Fibroblast of upper back skin (primary cell): ENCODE measurements at places on chromosomes 1 and 21.
A peak's percentile ranks its signal among the peaks of the same experiment; 100 is the strongest.

DNA sequence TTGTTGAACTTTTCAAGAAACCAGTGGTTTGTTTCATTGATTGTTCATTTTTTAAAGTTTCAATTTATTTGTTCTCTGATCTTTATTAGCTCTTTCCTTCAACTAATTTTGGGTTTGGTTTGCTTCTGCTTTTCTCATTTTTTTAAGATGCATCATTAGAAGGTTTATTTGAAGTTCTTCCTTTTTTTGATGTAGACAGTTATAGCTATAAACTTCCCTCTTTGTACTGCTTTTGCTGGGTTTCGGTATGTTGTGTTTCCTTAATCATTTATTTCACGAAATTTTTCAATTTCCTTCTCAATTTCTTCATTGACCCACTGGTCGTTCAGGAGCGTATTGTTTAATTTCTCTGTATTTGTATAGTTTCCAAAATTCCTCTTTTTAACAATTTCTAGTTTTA is 133.3 kb upstream of the GPR52 start:
- DNase-seq: no peak

DNA sequence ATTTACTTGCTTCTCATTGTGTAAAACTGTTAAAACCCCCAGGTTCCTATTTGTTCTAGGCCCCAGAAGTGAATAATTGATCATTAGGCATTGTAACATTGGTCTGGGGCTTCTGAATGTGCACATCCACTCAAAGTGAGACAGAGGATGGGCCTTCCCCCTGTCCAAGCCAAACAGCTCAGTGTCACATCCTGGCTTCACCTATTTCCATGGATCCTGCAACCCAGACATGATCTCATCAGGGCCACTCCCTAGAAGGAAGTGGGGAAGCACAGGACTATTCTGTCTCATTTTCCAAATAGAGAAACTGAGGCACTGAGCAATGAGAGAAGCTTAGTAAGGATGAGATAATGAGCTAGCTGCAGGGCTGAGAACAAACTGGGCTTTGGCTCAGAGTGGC is 47.4 kb upstream of the TSPAN2 start:
- no peak for DNase-seq

- peak; percentile 62 for DNase-seq
These were observed 2.5 kb downstream of the MPZ start for GRCh38 chr1:161307230-161307768.

GRCh38 chr1:184176058-184176457 is 124.5 kb downstream of the TSEN15 start:
- DNase-seq: no peak

DNA sequence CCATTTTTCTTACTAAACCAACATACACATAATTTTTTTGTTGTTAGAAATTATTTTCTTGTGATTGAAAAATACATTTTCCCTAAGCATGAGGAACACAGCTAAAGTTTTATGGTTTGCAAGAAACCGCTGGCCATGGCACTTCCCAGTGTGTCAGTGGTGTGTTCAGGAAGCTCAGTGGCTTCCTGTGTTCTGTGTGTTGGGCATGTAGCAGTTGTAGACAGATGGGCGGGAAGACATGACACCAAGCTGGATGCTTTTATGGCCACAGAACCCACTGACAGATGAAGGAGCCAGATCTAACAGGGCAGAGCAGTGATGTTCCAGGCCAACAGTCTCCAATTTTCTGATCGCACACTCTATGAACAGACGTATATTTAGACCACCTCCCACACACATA is 119.8 kb downstream of the GALNT2 start:
- DNase-seq: no peak

- no peak for DNase-seq
These were observed 2.7 kb downstream of the PLEKHA6 start for GRCh38 chr1:204356997-204357396.

GRCh38 chr1:172642970-172643369 is 15.9 kb upstream of the FASLG start:
- DNase-seq: no peak
